ENCODE measurements at places on chromosomes 6 and 20. TPM values are rescaled to one million over a fixed set of nuclear protein-coding genes. Genes with fewer than 3 reads are reported as not detected.

Gene NT5DC1
- 9.0 TPM for total RNA-seq

Gene ZNF165
- 1.3 TPM for total RNA-seq

Gene RNF217
- total RNA-seq, result 26.0 TPM

Gene ZBP1
- total RNA-seq, result 1.5 TPM

Gene GNAS-AS1
- 1.3 TPM for total RNA-seq

Gene SULF2
- 72.1 TPM for total RNA-seq

Gene THBS2
- 393 TPM for total RNA-seq

Gene SOX18
- total RNA-seq, result 3.7 TPM

Gene IPCEF1
- 2.5 TPM for total RNA-seq

Gene ARFGEF3
- total RNA-seq, result 1.1 TPM

Gene EFCAB8
- total RNA-seq, result not detected

Gene ULBP1
- total RNA-seq, result 0.69 TPM

Gene EYA2
- total RNA-seq, result 0.59 TPM

Gene PPP1R16B
- 1.9 TPM for total RNA-seq
